Aorta (tissue), 5 donors: ENCODE measurements at places on chromosomes 16 and 17. TPM values are rescaled to one million over a fixed set of nuclear protein-coding genes. Genes with fewer than 3 reads are reported as not detected.

The GLOD4 gene
- 34.1 TPM for total RNA-seq

- H3K27me3 ChIP-seq = no peaks in the 10 kb centered on the region
- H3K4me3 ChIP-seq = no peak overlapping the region
- no peaks in the 10 kb centered on the region for H3K4me1 ChIP-seq
- DNase-seq = peak; percentile 40
Measured at GRCh38 chr16:50308237-50308965, 42.0 kb downstream of the ADCY7 start.

GRCh38 chr17:80668375-80669148, 123.9 kb downstream of the RPTOR start:
- DNase-seq = no peak
- no peaks in the 10 kb centered on the region for H3K27me3 ChIP-seq
- no peaks in the 10 kb centered on the region for H3K36me3 ChIP-seq
- no peak overlapping the region for H3K27ac ChIP-seq

GRCh38 chr16:84785843-84786581, 33.8 kb upstream of the CRISPLD2 start:
- H3K27me3 ChIP-seq = no peaks in the 10 kb centered on the region
- H3K27ac ChIP-seq = no peak overlapping the region

DNA sequence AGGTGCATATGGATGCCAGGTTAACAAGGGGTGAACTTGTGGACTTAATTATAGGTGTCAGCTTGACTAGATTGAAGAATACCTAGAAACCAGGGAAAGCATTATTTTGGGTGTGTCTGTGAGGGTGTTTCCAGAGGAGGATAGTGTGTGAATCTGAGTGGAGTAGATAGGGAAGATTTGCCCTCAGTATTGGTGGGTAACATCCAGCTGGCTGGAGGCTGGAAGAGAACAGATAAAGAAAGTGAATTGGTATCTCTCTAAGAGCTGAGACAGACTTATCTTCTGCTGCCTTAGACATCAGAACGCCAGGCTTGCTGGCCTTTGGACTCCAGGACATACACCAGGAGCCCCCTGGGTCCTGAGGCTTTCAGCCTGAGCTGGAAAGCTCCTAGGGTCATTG, 75.2 kb downstream of the CDRT15 start:
- H3K4me3 ChIP-seq = no peak overlapping the region
- H3K27ac ChIP-seq = no peak overlapping the region
- H3K36me3 ChIP-seq = no peaks in the 10 kb centered on the region
- H3K27me3 ChIP-seq = no peaks in the 10 kb centered on the region
- no peak for DNase-seq
- H3K4me1 ChIP-seq = no peaks in the 10 kb centered on the region

DNA sequence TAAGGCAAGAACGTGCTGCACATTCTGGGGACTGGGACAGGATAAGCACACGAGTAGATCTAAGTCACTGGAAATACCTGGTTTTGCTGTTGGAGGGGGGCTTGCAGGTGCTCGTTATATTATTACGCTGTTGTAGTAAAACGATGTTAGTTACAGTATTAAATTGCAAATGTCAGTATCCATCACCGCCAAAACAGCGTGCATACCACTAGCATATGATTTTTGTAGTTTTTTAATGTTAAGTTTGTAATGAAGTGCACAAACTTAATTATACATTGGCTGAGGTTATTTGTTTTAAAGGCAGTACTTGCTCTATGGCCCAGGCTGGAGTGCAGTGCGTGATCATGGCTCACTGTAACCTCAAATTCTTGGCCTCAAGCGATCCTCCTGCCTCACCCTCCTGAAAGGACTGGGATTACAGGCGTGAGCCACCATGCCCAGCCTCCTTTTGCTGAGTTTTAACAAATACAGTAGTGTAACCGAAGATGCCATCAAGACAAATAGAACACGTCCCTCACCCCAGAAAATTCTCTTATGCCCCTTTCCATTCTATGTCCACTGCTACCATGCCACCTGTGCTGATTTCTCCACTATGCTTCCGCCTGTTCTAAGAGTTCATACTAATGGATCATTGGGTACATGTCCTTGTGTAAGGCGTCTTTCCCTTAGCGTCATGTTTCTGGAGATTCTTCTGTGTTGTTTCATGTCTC, 20.7 kb upstream of the CSNK1D start:
- H3K27me3 ChIP-seq = no peaks in the 10 kb centered on the region
- no peak overlapping the region for H3K4me3 ChIP-seq
- H3K27ac ChIP-seq = no peak overlapping the region
- no peaks in the 10 kb centered on the region for H3K36me3 ChIP-seq
- DNase-seq = no peak
- no peaks in the 10 kb centered on the region for H3K4me1 ChIP-seq
